ENCODE measurements at places on chromosomes 16 and 17.

DNA sequence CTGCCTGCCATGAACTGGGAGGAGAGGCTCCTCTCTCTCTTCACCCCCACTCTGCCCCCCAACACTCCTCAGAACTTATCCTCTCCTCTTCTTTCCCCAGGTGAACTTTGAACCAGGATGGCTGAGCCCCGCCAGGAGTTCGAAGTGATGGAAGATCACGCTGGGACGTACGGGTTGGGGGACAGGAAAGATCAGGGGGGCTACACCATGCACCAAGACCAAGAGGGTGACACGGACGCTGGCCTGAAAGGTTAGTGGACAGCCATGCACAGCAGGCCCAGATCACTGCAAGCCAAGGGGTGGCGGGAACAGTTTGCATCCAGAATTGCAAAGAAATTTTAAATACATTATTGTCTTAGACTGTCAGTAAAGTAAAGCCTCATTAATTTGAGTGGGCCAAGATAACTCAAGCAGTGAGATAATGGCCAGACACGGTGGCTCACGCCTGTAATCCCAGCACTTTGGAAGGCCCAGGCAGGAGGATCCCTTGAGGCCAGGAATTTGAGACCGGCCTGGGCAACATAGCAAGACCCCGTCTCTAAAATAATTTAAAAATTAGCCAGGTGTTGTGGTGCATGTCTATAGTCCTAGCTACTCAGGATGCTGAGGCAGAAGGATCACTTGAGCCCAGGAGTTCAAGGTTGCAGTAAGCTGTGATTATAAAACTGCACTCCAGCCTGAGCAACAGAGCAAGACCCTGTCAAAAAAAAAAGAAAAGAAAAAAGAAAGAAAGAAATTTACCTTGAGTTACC, 36.7 kb upstream of the STH start:
- H3K27me3 ChIP-seq = no peaks in the 10 kb centered on the region
- no peaks in the 10 kb centered on the region for H3K36me3 ChIP-seq
- H3K27ac ChIP-seq = no peak overlapping the region

DNA sequence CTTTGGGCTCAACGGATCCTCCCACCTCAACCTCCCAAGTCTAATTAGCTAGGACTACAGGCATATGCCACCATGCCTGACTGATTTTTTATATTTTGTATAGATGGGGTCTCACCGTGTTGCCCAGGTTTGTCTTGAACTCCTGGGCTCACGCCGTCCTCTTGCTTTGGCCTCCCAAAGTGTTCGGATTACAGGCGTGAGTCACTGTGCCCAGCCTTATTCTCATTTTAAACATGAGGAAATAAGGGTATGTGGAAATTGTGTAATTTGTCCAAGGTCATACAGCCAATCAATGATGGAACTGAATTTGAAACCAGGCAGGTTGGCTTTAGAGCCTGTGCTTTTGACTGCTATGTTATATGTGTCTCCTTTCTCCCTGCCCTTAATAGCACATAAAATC, 27.4 kb upstream of the AQP8 start:
- H3K36me3 ChIP-seq = no peaks in the 10 kb centered on the region
- no peak overlapping the region for H3K4me3 ChIP-seq
- H3K27ac ChIP-seq = no peak overlapping the region

- H3K4me1 ChIP-seq = peaks cover 50% of the 10 kb centered on the region
- H3K4me3 ChIP-seq = peak overlapping the region; percentile 63
- peak overlapping the region; percentile 91 for H3K27ac ChIP-seq
- no peaks in the 10 kb centered on the region for H3K36me3 ChIP-seq
- peak; percentile 80 for DNase-seq
Observed at GRCh38 chr17:8192070-8192815, 2.3 kb upstream of the BORCS6 start.

- no peak for DNase-seq
- H3K4me1 ChIP-seq = peaks cover 91% of the 10 kb centered on the region
- H3K4me3 ChIP-seq = no peak overlapping the region
- H3K36me3 ChIP-seq = peaks cover 44% of the 10 kb centered on the region
- H3K27me3 ChIP-seq = no peaks in the 10 kb centered on the region
- H3K27ac ChIP-seq = no peak overlapping the region
Observed at GRCh38 chr16:11737713-11738112, 4.9 kb downstream of the TXNDC11 start.

GRCh38 chr17:74332017-74332650, 6.1 kb downstream of the KIF19 start:
- no peaks in the 10 kb centered on the region for H3K36me3 ChIP-seq
- no peak for DNase-seq
- no peak overlapping the region for H3K27ac ChIP-seq
- H3K27me3 ChIP-seq = peaks cover 16% of the 10 kb centered on the region
- H3K4me1 ChIP-seq = peaks cover under 1% of the 10 kb centered on the region
